ENCODE measurements at places on chromosomes 2 and 18.

GRCh38 chr2:152646775-152647174 lies 70.5 kb downstream of the PRPF40A start:
- DNase-seq, result no peak
- H3K36me3 ChIP-seq, result peaks cover 12% of the 10 kb centered on the region

GRCh38 chr2:220855296-220855695 lies 716.8 kb downstream of the EPHA4 start:
- H3K27me3 ChIP-seq, result no peaks in the 10 kb centered on the region
- H3K27ac ChIP-seq, result no peak overlapping the region
- no peaks in the 10 kb centered on the region for H3K4me1 ChIP-seq
- H3K4me3 ChIP-seq, result no peak overlapping the region
- no peak for DNase-seq

GRCh38 chr2:236614551-236614950 lies 44.9 kb downstream of the ACKR3 start:
- H3K27me3 ChIP-seq, result peaks cover 4% of the 10 kb centered on the region
- no peak for DNase-seq
- no peaks in the 10 kb centered on the region for H3K36me3 ChIP-seq
- H3K4me3 ChIP-seq, result no peak overlapping the region
- H3K4me1 ChIP-seq, result no peaks in the 10 kb centered on the region

DNA sequence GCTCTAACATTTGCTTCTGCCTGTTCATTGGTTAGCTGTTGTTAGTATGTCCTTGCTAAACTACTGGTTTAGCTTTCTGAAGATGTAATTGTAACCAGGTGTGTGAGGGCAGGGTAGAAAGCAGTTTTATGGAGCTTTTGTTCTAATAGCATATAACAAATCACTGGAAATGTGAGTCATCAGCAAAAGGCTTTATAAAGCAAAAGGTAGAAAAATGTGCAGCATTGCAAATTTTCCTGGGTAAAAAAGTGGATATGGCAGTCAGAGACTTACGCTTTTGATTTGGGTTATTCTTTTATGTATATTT lies 85.3 kb downstream of the ZNF407 start:
- H3K4me1 ChIP-seq, result no peaks in the 10 kb centered on the region
- DNase-seq, result no peak
- H3K27me3 ChIP-seq, result no peaks in the 10 kb centered on the region

DNA sequence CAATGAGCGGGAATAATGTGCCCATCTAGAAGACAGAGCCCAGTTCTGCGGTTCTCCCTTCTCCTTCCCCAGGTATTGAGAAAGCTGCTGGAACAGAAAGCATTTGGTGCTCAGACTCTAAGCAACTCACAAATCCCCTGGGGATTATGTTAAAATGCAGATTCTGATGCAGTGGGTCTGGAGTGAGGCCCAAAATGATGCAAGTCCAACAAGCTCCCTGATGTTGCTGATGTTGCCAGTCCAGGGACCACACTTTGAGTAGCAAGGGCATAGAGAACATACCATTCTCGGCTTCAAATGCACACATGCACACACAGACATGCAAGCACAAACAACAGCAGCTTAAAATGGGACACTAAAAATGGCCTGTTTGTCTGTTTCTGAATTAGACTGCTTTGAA lies 274.8 kb upstream of the NCKAP5 start:
- DNase-seq, result no peak
- no peaks in the 10 kb centered on the region for H3K4me1 ChIP-seq
- peaks cover 11% of the 10 kb centered on the region for H3K27me3 ChIP-seq

GRCh38 chr18:35707247-35707646 lies 125.7 kb downstream of the GALNT1 start:
- H3K4me3 ChIP-seq, result no peak overlapping the region
- no peak overlapping the region for H3K27ac ChIP-seq
- no peak for DNase-seq
- H3K4me1 ChIP-seq, result peaks cover 4% of the 10 kb centered on the region

- no peak overlapping the region for H3K27ac ChIP-seq
- H3K27me3 ChIP-seq, result peaks cover 10% of the 10 kb centered on the region
- H3K36me3 ChIP-seq, result no peaks in the 10 kb centered on the region
- no peak overlapping the region for H3K4me3 ChIP-seq
- H3K4me1 ChIP-seq, result no peaks in the 10 kb centered on the region
- no peak for DNase-seq
These were observed 15.2 kb upstream of the TWSG1 start for GRCh38 chr18:9319333-9319732.

DNA sequence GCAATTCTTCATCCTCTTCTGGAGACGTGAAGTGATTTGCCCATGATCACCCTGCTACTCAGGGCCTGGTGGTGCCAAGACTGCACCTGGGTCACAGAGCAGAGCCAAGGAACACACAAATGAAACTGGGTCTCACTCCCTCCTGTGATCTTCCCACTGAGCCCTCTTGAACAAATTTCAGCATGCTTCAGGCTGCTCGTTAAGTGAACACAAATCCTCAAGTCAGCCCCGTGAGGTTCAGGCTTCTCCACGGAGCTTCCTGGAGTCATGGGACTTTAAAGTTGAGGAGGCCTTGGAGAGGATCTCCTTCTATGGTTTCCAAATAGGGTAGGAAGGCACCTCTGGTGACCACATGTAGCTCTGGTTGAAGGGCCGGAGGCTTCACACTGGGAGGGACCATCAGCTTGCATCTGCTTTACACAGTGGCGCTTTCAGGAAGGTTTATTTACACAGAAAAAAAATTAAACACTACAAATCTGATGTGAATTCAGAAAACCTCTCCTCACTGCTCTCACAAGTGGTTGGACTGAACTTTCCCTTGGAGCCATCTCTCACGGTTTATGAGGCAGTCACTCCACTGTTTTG lies 255.4 kb downstream of the LOXHD1 start:
- no peak overlapping the region for H3K4me3 ChIP-seq
- no peak overlapping the region for H3K27ac ChIP-seq
- peaks cover 10% of the 10 kb centered on the region for H3K27me3 ChIP-seq
- peaks cover 2% of the 10 kb centered on the region for H3K36me3 ChIP-seq
- no peak for DNase-seq
- peaks cover 4% of the 10 kb centered on the region for H3K4me1 ChIP-seq

DNA sequence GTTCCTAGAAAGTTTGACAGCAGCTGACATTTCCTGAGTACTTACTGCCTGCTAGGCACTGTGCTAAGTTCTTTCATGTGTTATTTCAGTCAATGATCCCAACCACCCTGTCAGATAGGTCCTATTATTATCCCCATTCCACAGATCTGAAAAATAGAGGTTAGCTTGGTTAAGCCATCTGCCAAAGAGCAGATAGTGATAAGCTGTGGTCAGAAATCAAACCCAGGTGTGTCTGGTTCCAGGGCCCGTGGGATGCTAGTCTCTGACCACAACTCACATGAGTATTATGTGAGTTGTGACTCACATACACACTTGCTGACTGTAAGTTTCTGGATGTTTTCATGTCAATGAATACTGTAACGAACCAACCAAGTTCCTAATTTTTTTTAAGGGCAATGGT lies 132.0 kb upstream of the APCDD1 start:
- no peak for DNase-seq
- no peak overlapping the region for H3K4me3 ChIP-seq
- H3K27me3 ChIP-seq, result peaks cover 4% of the 10 kb centered on the region
- no peaks in the 10 kb centered on the region for H3K4me1 ChIP-seq
- no peaks in the 10 kb centered on the region for H3K36me3 ChIP-seq

DNA sequence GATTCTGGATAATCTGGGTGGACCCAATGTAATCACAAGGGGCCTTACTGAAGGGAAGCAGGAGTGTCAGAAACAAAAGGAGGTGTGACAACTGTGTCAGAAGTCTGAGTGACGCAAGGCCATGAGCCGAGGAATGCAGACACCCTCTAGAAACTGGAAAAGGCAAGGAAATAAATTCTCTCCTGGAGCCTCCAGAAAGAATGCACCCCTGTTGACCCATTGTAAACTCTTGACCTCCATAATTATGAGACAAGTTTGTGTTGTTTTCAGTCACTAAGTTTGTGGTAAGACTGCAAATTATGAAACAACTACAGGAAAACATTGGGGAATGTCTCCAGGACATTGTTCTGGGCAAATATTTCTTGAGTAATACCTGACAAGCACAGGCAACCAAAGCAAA lies 47.3 kb upstream of the B3GNT7 start:
- no peak overlapping the region for H3K4me3 ChIP-seq
- H3K36me3 ChIP-seq, result no peaks in the 10 kb centered on the region
- no peaks in the 10 kb centered on the region for H3K4me1 ChIP-seq

DNA sequence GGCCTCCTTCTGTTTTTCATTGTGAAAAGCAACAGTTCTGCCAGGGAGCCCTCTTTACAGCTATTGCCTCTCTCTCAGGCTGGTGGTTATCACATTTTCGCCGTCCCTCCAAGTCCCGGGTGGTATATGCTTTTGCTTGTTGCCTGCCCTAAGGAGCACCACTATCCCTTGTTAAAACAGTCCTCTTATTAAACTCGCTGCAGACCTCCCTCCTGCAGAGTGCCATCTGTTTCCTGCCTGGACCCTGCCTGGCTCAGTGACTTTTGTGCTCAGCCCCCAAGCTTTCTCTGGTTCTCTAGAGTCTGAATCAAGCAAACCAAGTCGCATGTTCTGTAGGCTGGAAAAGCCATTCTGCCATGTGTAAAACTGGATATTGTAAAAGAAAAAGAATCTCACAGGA lies 72.1 kb upstream of the FHL2 start:
- H3K27ac ChIP-seq, result no peak overlapping the region
- peaks cover 2% of the 10 kb centered on the region for H3K27me3 ChIP-seq
- no peak overlapping the region for H3K4me3 ChIP-seq
- no peak for DNase-seq

GRCh38 chr2:33516456-33516995 lies 40.1 kb downstream of the RASGRP3 start:
- no peak overlapping the region for H3K4me3 ChIP-seq
- H3K36me3 ChIP-seq, result peaks cover 7% of the 10 kb centered on the region
- no peaks in the 10 kb centered on the region for H3K4me1 ChIP-seq
- no peak overlapping the region for H3K27ac ChIP-seq
- H3K27me3 ChIP-seq, result no peaks in the 10 kb centered on the region

- H3K4me3 ChIP-seq, result no peak overlapping the region
- H3K27ac ChIP-seq, result no peak overlapping the region
- no peaks in the 10 kb centered on the region for H3K4me1 ChIP-seq
- no peaks in the 10 kb centered on the region for H3K36me3 ChIP-seq
- DNase-seq, result no peak
These were observed 38.9 kb downstream of the METAP1D start for GRCh38 chr2:172038604-172039003.

DNA sequence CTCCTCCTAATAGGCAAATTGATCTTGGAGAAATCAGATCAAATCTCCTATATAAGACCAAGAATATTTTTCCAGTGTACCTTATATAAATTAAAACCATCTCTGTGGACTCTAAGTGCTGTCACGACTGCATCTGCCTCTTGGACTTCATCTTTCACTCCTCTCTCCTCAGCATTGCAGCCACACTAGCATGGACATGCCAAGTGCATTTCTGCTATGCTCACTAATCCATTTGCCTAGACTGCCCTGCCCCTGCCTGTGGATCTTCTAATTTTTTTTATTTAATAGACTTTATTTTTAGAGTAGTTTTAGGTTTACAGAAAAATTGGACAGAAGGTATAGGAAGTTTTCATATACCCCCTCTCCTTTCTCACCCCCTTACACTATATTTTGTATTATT lies 146.7 kb upstream of the VWC2L start:
- no peak for DNase-seq
- H3K4me3 ChIP-seq, result no peak overlapping the region
- no peak overlapping the region for H3K27ac ChIP-seq
- no peaks in the 10 kb centered on the region for H3K36me3 ChIP-seq

DNA sequence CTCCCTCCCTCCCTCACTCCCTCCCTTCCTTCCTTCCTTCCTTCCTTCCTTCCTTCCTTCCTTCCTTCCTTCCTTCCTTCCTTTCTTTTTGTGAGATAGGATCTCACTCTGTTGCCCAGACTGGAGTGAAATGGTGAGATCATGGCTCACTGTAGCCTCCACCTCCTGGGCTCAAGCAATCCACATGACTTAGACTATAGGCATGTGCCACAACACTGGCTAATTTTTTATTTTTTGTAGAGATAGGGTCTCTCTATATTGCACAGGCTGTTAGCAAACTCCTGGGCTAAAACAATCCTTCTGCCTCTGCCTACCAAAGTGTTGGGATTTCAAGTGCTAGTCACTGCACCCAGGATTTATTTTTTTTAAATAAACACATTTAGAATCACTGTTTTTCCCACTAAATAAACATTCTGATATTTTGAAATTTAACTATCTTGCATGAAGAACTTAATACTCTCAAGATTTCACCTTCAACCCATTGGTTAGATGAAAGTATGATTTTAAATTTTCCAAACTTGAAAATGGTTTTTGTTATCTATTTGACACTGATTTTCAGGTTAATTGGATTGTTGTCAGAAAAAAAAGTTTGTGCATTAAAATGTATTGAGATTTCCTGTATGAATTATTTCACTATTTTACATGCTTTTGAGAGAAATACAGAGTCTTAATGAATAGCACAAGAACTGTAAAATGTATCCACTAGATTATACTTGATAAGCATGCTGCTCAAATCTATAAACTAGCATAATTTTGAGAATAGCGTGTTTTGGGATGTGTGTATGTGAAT lies 745.1 kb downstream of the TSN start:
- H3K4me3 ChIP-seq, result no peak overlapping the region
- DNase-seq, result no peak
- H3K4me1 ChIP-seq, result no peaks in the 10 kb centered on the region

DNA sequence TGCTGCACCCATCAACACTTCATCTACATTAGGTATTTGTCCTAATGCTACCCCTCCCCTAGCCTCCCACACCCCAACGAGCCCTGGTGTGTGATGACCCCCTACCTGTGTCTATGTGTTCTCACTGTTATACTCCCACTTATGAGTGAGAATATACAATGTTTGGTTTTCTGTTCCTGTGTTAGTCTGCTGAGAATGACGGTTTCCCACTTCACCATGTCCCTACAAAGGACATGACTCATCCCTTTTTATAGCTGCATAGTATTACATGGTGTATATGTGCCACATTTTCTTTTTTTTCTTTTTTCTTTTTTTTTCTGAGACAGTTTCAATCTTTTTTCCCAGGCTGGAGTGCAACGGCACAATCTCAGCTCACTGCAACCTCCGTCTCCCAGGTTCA lies 284.1 kb upstream of the CYP26B1 start:
- H3K4me3 ChIP-seq, result no peak overlapping the region
- H3K27me3 ChIP-seq, result no peaks in the 10 kb centered on the region
- no peaks in the 10 kb centered on the region for H3K36me3 ChIP-seq

- DNase-seq, result no peak
- no peak overlapping the region for H3K27ac ChIP-seq
- H3K4me3 ChIP-seq, result no peak overlapping the region
- H3K4me1 ChIP-seq, result no peaks in the 10 kb centered on the region
- H3K36me3 ChIP-seq, result no peaks in the 10 kb centered on the region
These were observed 15.2 kb downstream of the SMYD1 start for GRCh38 chr2:88082781-88083180.

DNA sequence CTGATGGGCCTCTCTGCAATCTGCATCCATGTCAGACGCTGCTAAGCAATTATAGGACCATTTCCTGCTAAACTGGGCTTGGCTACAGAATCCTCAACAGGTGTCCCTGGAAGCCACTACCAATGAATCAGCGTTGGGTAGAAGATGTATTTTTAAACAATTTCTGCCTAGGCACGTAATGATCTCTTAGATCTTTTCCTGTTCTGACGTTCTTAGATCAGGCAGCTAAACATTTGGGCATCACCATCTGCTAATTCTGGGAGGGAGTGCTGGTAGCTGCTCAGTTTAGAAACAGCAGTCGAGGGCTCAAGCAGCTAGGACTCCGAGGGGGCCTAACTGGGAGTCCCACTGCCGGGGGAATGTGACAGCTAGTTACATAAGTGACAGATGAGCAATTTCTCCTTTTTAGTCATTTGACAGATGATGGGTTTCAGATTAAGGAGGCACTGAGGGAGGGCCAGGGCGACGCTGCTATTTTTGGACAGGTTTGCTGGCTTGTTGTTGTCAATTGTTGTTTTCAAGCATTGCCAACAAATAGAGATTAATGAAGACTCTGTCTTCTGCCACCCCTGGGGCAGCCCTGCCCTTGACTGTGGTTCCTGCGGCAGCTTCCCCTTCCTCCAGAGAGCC lies 92.7 kb downstream of the MRO start:
- no peak for DNase-seq
- H3K4me3 ChIP-seq, result no peak overlapping the region
